ENCODE measurements at places on chromosomes 16 and 17.

- DNase-seq = no peak
Observed at GRCh38 chr16:89841275-89841674, 13.0 kb downstream of the SPIRE2 start.

DNA sequence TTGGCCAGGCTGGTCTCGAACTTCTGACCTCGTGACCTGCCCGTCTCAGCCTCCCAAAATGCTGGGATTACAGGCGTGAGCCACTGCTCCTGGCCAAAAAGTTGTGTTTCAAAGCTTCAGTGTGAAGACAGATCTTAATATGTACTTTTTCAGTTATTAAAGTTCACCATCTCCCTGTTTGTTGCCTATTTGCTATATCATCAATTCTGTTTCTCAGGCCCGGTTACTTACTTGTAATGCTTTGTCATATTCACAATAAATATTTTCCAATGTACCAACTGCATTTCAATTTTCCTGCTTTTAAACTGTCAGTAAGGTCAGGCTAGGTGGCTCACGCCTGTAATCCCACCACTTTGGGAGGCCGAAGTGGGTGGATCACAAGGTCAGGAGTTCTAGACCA, 22.5 kb downstream of the FANCA start:
- no peak for DNase-seq

- no peak for DNase-seq
Observed at GRCh38 chr17:29263916-29264315, 17.3 kb downstream of the CRYBA1 start.

DNA sequence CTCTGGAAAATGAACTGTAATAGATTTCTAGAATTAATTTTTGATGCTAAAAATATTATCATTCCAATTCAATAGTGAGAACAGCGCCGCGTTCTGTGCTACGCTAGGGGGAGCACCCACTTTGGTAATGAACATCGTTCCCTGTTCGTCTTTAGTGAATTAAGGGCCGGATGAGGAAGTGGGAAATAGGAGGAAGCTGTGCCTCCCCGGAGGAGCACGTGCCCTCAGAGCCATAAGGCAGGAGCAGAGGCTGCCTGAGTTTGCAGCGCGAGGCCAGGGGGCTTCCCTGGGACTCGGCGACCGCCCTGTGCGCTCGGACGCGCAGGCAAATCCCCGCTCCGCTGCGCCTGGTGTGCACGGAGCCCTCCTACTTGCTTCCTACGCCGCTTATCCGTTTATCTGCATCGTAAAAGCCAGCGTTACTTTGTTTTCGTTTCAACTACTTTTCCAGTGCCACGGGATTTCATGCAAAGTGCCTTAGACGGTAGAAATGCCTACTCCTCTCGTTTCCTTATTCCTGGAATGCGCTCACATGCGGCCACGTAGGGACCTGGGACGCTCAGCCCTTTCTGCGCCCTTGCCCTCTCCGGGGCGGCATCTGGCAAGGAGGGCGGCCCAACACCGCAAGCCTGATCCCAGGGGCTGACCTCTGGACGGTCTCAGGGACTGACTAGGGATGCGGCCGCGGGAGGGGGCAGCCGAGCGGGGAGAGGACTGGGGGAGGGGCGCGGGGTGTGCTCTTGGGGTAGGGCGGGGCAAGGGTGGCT, 76.4 kb downstream of the KCNJ12 start:
- no peak for DNase-seq

GRCh38 chr16:7333180-7333725, 608 bp downstream of the RBFOX1 start:
- DNase-seq = no peak

- DNase-seq = no peak
Observed at GRCh38 chr16:76445815-76446214, 168.6 kb downstream of the CNTNAP4 start.

DNA sequence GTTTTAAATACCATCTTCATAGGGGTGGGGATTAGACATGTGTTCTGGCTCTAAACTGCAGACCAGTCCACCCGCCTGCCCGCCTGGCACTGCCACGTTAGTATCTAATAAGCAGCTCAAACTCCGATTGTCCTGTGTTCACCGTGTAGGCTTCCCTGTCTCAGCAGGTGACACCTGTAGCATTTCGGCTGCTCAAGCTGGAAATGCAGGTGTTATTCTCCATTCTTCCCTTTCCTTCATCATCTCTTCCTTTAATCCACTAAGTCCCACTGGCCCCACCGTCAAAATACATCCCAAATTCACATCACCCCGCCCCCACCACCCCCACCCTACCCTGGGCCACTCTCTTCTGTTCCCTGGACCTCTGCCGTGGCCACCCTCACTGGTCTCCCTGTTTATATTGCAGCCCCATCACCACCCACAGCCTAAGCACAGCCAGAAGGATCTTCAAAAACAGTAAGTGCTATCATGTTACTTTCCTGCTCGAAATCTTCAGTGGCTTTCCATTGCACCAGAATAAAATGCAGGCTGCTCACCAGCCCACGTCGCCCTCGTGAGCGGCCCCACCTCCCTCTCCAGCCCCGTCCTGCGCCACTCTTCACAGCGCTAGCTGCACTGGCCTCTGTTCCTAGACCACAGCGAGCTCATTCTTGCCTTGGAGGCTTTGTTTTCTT, 65.1 kb downstream of the RTN4RL1 start:
- no peak for DNase-seq

DNA sequence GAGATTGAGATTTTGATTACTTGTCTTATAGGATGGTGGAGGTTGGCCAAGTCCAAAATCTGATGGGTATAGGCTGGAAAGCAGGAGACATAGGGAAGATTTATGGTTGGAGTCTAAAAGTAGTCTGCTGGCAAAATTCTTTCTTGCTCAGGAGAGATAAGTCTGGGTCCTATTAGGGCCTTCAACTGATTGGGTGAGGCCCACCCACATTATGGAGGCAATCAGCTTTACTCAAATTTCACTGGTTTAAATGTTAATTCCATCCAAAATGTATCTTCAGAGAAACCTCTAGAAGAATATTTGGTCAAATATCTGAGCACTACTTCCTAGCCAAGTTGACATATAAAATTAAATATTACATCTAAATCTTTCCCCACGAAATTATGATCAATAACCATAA, 31.7 kb upstream of the CDH8 start:
- DNase-seq = no peak

DNA sequence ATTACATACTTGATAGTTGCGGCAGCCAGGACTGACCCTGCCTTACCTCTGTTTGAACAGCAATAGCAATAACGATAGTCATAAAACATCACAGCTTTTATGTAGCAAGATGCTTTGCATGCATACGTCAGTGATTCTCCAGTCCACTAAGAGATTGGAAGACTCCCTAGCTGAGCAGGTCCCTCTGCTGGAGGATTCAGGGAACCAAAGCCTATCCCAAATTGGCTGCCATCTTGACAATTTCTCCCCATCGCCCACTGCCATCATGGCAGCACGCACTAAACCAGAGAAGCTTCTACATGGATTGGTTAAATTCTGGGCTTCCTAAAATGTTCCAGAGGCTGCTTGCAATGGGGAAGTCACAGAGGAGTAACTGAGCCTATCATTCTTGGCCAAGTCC, 360.6 kb upstream of the XYLT1 start:
- DNase-seq = no peak

- peak; percentile 21 for DNase-seq
Observed at GRCh38 chr17:21419299-21420239, 43.4 kb downstream of the KCNJ12 start.

GRCh38 chr17:45018848-45019711, 32.4 kb downstream of the DCAKD start:
- peak; percentile 21 for DNase-seq

DNA sequence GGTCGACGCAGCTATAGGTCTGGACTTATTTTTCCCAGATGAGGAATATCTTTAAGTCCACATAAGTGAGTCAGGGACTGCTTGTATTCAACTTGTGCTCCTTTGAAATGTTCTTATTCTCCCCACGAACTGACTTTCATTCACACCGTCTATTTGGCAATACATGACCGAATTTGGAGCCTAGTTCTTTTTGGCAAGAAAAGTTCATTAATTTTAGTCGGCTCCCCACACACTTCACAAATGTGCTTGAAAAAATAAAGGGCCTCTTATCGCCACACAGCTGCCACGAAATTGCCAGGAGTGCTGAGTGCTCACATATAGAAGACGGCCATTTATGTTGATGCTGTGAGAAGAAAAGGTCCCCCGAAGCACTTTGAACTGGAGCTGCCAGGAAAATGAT, 152.6 kb downstream of the PRKCA start:
- no peak for DNase-seq

DNA sequence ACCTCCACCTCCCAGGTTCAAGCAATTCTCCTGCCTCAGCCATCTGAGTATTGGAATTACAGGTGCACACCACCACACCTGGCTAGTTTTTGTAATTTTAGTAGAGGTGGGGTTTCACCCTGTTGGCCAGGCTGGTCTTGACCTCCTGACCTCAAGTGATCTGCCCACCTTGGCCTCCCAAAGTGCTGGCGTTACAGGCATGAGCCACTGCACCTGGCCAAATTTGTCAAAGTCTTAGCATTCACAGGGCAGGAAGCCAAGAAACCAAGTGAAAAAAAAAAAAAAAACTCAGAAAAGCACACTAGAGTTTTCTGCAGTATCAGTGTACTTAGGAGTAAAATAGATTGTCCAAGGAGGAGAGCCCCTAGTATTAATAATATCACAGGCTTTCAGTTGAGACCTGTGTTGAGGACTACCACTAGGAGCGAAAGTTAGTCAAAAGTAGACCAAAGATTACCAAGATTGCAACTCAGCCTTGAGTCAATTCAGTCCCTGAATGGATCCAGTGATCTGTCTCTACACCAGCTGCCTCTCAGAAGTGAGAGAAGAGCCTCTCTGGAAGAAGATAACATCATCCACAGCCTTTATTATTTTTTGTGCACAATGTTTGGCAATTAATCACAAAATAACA, 159.7 kb downstream of the CEP112 start:
- DNase-seq = no peak

DNA sequence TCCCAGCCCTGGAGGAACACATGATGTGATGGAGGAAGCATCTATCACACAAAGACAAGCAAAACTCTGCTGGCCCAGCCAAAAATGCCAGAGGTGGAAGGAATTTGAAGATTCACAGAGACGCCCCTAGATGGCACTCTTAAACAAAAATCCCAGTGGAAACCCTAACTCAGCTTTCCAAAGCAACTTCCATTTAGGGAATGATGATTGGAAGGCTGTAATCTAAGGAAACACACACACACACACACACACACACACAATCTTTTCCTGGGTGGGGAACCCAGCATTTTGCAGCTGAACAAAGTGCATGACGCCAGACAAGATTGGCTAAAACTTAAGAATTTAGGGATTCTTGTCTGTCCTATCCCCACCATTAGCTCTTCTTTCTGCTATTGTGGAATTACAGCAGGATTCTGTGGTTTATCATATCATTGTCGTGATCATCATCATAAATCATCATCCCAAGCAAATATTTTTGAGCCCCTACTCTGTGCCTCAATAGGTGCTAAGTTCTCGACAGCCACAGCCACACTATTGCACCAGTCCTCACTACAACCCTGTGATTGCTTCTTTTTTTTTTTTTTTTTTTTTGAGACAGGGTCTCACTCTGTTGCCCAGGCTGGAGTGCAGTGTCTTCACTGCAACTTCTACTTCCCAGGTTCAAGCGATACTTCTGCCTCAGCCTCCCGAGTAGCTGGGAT, 1.6 kb upstream of the LDAF1 start:
- no peak for DNase-seq

- no peak for DNase-seq
Observed at GRCh38 chr17:58410714-58411407, 6.5 kb downstream of the RNF43 start.

DNA sequence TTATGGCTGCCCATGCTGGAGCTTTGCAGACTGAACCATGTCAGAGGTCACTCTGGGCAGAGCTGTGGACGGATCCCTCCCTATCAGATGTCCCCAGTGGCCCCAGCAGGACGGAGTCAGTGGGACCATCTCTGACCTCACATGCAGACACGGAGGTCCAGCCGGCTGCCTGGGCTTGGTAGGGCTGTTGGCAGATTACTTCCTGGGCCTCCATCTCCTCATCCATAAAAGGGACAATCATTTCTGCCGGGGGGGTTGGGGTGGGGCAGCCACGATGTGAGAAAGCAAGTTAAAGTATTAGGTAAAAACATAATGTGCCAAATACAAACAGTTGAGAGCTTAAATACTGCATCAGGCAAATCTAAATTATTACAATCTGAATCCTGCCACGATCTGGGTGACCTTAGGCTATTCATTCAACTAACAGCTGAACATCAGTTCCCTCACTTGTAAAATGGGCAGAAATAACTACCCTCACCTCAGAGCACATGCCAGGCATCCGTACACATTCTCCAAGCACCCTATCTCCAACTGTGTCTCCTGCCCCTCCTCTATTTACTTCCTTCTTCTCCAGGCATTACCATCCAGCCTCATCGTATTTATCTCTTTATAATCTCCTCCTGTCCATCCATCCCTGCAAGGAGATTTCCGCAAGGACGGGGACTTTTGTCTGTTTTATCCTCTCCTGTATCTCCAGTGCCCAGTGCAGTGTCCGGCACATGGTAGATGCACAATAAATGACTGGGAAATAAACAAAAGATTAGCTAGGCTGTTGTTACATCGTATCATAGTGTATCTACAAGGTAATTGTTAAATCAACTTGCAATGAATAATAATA, 192.3 kb upstream of the FOXF1 start:
- DNase-seq = no peak

GRCh38 chr16:70018254-70018653, 67.1 kb downstream of the CLEC18A start:
- peak; percentile 9 for DNase-seq

- DNase-seq = peak; percentile 63
Observed at GRCh38 chr16:57084257-57084770, 8.1 kb upstream of the CPNE2 start.

All from activated CD4-positive, alpha-beta T cell treated with anti-CD3 and anti-CD28 coated beads, Interleukin-2, amount 50 U/mL, for 4 hours (primary cell).